ENCODE measurements at places on chromosomes 5 and 9.

- no peak for DNase-seq
Measured at GRCh38 chr9:92966518-92966800, 19.1 kb downstream of the FGD3 start.

GRCh38 chr5:79829260-79829659 is 139.6 kb downstream of the CMYA5 start:
- DNase-seq, result no peak

- DNase-seq, result no peak
Measured at GRCh38 chr9:121529237-121529987, 29.8 kb upstream of the GGTA1 start.

DNA sequence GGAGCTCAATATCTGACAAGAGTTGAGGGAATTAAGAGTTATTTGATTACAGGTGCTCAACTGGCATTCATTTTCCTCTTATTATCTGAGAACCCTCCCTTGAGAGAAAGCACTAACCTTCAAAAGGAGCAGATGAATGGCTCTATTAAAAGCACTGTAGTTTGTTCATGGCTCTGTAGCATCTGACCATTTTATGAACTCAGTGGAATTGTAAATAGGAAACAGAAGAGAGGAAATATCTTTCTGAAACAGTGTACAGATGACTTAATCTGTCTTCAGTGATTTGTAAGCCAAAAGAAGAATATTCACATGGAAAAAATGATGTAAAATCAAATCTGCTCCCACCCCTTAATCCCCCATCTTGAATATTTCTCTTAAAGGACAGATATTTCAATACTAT is 810.4 kb upstream of the GRAMD2B start:
- DNase-seq, result no peak

GRCh38 chr9:121692606-121693387 is 41.4 kb downstream of the DAB2IP start:
- DNase-seq, result no peak

Data from progenitor cell of endocrine pancreas (in vitro differentiated cells).